A549 treated with RU486 at 1 μM for 4 hours (cell line): ENCODE measurements at places on chromosomes 3 and 15. TPM values are rescaled to one million over a fixed set of nuclear protein-coding genes. Genes with fewer than 3 reads are reported as not detected.

ZBBX gene
- not detected in 5 replicates for total RNA-seq

SSUH2 gene
- total RNA-seq, result 0.63 to 1.1 TPM (median 0.81 TPM) in 5 replicates

SI gene
- not detected in 5 replicates for total RNA-seq

NOX5 gene
- 0.19 to 0.38 TPM (median 0.29 TPM) in 5 replicates for total RNA-seq

AADAC gene
- 13.0 to 20.7 TPM (median 16.7 TPM) in 5 replicates for total RNA-seq

WDR93 gene
- total RNA-seq, result 0.15 to 0.17 TPM (median 0.15 TPM) in 3 of 5 replicates, not detected in the others

ANKRD63 gene
- total RNA-seq, result 0.31 to 0.80 TPM (median 0.44 TPM) in 4 of 5 replicates, not detected in the other

GOLGA8G gene
- total RNA-seq, result not detected in 5 replicates

WNT5A gene
- total RNA-seq, result 0.51 to 1.5 TPM (median 1.0 TPM) in 5 replicates

CP gene
- 4.1 to 7.8 TPM (median 5.3 TPM) in 5 replicates for total RNA-seq

ESYT3 gene
- total RNA-seq, result 0.57 to 0.88 TPM (median 0.76 TPM) in 5 replicates

CCDC54 gene
- not detected in 5 replicates for total RNA-seq

LARP6 gene
- 55.7 to 88.3 TPM (median 82.7 TPM) in 5 replicates for total RNA-seq

ARGFX gene
- total RNA-seq, result not detected in 5 replicates
